ENCODE measurements at places on chromosomes 2 and 18.

DNA sequence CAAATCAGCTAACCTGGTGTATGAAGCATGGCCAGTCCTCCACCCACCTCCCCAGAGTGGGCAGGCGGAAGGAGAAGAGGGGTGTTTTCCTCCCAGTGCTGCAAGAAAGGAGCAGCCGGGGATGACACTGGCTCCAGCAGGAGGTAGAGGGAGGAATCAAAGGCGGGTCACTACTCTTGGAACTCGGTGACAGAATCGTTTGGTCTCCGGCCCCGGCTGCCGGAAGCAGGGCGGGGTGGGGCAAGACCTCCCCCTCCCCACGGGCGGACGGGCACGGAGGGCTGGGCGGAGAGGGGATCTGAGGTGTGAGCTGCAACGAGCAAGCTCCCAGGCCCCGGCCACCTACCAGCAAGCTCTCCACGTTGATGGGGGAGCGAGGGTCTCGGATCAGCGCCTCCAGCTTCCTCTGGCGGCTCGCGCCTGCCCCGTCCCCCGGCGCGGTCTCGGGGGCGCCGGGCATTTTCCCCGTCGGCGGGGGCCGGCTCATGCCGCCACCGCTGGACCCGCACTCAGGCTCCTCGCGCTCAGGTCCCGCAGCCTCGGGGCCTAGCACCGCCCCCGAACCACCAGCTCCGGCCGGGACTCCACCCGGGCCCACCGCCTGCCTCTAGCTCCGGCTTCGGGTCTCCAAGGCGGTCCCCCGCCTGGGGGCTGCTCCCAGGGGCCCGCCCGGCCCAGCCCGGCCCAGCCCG lies 640 bp downstream of the ROCK2 start:
- DNase-seq = peak; percentile 54

DNA sequence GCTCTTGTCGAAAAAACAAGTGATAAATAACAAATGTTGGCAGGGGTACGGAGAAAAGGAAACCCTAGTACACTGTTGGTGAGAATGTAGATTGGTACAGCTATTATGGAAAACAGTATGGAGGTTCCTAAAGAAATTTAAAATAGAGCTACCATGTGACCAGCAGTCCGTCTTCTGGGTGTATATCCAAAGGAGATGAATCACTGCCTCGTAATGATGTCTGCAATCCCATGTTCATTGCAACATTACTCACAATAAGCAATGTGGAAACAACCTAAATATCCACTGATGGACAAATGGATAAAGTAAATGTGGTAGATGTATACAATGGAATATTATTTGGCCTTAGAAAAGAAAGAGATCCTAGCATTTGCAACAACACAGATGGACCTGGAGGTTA lies 50.6 kb downstream of the SLC16A14 start:
- DNase-seq = no peak

GRCh38 chr2:138787053-138787666 lies 7.0 kb upstream of the NXPH2 start:
- DNase-seq = no peak

DNA sequence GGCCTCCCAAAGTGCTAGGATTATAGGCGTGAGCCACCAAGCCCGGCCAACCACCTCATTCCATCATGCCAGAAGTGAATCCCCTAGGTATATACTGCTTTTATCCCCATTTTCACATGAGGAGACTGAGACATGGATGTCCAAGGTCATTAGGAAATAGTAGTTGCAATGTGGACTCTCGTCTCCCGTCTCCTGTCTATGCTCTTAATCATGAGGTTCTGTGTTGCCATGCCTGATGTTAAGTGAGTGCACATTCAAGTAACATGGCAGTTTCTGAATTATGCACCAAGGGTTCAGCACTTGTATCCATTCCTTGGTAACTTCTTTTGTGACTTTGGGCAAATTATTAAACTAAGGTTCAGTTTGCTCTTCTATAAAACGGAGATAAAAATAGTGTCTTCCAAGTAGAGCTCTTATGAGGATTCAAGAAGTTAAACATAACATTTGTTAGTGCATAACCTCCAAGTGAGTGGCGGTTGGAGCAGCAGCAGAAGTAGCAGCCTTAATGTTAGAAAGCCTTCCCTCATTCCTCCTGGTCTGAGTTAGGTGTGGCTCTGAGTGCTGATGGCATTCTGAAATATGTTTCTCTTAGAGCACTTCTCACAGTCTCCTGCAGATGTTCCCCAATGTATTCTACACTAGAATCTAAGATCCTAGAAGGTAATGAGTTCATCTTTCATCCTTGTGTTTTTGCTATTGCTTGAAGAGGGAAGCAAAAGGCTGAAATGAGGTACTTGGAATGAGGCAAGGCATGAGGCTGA lies 21.9 kb downstream of the SOCS6 start:
- no peak for DNase-seq

DNA sequence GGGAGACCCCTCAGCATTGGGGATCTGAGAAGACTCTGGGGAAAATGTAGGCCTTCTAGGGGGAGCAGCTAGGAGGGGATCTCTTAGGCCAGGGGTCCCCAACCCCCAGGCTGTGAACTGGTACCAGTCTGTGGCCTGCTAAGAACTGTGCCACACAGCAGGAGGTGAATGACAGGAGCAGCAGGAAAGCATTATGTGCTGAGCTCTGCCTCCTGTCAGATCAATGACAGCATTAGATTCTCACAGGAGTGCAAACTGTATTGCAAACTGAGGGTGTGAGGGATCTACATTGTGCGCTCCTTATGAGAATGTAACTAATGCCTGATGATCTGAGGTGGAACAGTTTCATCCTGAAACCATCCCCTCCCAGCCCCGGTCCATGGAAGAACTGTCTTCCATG lies 127.3 kb downstream of the SCG2 start:
- DNase-seq = no peak

DNA sequence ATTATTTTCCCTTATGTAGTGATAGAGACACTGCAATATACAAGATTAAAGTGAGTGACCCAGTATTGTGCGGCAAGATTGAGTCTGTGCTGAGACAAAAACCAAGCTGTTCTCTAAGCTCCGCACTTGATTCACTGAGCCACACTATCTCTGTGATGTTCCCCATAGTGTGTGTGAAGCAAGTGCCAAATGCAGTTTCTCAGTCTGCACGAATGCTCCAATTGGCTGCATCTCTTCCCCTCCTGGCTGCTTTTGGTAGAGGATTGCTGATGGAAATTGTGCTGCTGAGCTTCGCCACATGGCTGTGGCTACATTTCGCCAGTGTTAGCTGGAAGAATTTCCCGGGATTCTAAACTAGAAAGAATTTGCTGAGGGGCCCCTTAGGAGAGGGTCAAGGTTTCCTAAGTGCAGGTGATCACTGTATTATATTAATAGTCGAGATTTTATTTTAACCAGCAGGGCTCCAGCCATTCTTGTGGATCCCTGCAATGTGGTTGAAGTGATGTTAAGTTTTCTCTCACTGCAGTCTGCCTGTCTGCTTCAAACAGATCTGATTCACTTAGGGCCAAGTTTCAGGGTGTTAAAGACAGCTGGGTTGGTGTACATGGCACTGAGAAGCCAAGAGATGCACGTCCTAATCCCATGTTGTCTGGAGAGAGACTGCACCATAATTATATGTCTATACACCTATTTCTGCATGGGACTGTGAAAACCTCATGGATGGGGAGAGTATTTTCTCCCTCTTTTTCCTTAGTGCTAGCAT lies 317.2 kb downstream of the DCC start:
- DNase-seq = no peak

Data from WTC11 (cell line).